Hematopoietic multipotent progenitor cell treated with erythropoietin and hydrocortisone succinate and interleukin-3 and kit ligand, for 4 days (in vitro differentiated cells): ENCODE measurements at places on chromosomes 12 and 14.

GRCh38 chr14:44531658-44532057 lies 24.6 kb upstream of the FSCB start:
- DNase-seq, result no peak

GRCh38 chr12:70197345-70197744 lies 45.9 kb upstream of the CNOT2 start:
- no peak for DNase-seq

- peak; percentile 62 for DNase-seq
Measured at GRCh38 chr12:53190108-53190729, 9.5 kb upstream of the CSAD start.

DNA sequence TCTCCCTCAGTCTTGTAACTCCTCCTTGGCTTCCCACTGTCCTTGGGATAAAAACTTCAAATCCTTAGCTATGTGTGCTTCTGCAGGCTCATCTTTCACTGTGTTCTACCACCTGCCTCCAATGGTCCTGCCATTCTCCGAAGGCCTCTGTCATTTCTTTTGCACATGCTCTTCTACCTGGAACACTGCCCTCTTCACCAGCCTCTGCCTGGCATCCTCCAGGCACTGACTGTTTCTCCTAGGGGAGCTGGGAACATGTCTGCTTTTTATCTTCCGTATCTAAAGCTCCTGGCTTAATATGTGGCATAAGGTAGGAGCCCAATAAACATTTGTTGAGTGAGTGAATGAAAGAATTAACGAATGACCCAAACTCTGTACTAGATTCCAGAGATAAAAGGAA lies 603.3 kb upstream of the TMEM132C start:
- DNase-seq, result no peak

DNA sequence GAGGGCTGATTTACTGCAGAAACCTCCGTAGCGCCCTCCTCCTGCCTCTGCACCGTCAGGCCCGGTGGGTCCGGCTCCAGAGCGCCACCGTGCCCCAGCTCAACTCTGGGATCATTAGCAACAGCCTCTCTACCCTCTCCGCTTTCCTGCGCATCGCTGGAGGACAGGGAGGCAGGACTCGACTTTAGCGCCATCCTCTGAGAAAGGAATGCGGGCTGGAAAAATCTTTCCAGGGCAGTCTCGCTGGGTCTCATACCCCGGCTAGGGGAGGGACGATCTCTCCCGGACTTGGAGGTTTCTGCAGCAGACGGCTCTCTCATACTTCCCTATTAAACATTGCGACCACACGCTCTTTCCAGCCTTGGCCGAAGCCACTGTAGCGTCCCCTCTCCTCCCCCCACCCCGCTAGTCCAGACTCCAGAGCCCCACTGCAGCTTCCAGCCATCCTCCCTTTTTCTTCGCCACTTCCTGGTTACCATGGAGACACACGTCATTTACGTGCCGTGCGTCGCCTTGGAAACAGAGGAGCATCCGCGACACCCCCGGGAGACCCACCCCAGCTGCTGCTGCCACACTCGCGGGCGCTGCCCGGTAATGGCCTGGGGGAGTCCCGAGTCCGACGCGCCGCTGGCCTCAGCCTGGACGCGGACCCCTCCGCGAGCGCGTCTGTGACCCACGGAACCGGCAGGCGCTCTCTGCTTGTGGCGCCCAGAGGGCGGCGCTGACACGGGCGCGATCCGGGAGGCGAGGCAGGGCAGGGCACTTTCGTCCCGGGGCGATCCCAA lies at the start of gene CCDC184:
CCDC184 (plus strand) TSS at position 554 of the 785 bp plus-strand sequence. CDS start 479 bp downstream, outside the sequence.
- peak; percentile 83 for DNase-seq

DNA sequence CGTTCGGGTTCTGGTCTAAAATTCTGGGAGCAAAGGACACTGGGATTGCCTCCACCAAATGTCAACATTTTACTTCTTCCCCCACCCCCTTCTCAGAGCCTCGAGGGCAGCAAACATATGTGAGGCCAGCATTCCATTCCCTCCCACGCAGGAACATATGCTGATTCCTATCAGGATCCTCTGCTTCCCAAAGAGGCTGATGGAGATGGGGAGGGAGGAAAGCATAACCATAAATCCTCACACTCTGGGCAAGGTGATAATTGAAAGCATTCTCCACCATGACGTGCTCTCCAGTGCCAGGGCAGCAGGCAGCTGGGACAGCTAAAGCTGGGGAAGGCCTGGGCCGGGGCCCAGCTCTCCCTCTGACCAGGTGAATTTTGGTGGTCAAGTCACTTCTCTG lies 395.0 kb downstream of the ZFP36L1 start:
- no peak for DNase-seq

GRCh38 chr12:51687177-51687576 lies 96.1 kb downstream of the SCN8A start:
- DNase-seq, result no peak

DNA sequence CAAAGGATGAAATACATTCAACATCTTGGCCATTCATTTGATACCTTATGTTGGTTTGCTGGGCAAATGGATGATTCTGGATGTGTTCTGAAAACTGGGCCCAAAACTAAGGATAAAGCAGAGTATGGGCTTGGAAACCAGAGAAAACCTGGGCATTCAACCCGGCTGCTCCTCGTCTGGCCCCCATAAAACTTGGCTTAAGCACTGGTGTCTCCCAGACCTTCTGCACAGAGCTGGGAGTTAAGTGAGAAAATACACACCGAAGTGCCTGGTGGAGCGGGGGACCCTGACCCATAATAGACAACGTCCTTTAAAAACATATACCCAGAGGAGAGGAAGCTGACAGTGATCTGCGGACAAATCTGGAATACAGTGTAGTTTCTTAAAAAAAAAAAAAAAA lies 112.5 kb downstream of the FOXN3 start:
- DNase-seq, result no peak
